ENCODE measurements at places on chromosomes 2 and 18.
A peak's percentile ranks its signal among the peaks of the same experiment; 100 is the strongest.

GRCh38 chr2:51981783-51982182 is 949.9 kb upstream of the NRXN1 start:
- no peak for DNase-seq

DNA sequence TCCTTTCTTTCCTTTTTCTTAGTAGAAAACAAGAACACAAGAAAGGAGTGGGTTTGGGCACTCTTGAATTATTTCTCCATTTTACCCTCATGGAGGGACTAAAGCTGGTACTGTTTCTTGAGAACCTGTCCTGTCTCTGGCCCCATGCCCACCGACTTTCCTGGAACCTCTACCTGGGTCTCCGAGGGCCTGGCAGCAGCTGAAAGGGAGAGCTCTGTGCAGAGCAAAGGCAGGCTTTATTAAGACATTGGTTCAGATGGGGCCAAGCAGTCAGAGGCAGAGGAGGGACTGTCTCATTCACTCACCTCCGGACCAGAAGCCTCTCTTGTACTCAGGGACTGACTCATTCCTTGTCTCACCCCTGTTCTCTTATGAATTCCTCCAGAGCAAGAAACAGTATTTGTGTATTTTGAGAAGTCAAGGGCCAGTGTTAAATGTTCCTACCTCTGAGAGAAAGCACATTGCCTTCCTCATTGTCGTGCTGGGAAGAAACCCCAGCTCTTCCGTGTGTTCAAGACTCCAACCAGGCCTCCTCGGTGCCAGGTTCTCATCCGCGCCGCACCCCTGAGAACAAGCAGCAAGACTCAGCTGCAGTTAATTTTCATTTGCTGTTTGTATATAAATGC is 201.9 kb upstream of the NT5C1B start:
- DNase-seq: no peak

GRCh38 chr2:25833566-25833965 is 44.7 kb downstream of the ASXL2 start:
- no peak for DNase-seq

DNA sequence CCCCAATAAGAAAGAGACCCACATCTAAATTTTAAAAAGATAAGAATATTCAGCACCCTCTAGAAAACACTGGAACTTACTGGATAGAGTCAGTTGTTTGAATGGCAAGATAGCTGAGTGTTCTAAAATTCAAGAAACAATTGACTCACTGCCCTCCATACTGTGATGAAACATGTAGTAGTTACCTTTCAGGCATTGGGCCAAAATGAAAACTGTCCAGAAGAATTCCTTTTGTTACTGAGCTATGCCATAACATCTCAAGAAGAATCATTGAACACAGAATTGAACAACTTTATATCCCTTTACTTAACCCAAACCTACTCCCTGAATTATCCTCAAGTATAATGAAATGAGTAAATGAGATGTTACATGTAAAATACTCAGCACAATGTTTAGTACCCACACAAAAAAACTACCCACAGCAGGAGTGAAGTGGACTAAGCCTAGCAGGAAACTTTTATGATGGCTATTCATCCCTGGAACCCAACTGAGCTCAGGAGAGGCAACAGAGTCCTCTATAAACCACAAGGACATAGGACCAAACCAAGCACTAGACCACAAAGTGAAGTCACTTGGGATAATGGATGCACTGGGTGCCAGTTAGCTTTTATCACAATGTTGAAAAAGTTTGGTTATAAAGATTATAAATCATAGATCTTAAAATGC is 32.7 kb downstream of the RBM43 start:
- no peak for DNase-seq

- DNase-seq: no peak
Observed at GRCh38 chr18:46002934-46003333, 35.8 kb upstream of the EPG5 start.

DNA sequence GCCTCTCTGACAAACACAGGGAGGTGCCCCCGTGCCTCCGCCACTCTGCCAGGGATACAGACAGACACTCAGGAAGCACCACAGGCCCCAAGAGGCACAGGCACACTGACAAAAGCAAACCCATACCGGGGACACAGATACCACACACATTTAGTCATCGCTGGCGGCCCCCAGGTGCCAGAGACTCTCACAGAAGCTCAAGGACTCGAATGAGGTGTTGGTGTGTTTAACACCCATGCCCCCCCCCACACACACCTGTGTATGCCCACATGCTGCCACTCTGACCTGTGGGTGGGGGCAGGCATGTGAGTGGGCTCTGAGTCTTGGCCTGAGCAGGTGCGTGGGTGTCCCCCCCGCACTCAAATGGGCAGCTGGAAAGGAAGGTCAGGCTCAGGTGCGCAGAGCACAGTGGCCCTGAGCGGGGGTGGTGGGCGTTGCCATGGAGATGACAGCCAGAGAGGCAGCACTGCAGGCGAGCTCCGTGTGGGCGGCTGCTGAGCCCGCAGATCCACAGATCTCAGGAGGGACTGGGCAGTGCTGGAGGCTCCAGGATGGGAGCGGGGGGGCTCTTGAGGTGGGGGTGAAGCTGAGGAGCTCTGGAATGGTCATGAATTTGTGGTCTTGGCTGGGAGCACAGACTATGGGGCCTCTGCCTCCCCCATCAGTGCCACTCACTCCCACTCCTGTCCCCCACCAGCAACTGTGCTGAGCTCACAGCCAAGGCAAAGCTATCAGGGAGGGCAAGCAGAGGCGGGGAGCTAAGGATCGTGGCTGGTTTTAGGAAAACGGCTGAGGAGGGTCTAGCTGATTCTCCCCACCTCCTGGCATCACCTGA is 73.9 kb upstream of the TAF1B start:
- DNase-seq: no peak

DNA sequence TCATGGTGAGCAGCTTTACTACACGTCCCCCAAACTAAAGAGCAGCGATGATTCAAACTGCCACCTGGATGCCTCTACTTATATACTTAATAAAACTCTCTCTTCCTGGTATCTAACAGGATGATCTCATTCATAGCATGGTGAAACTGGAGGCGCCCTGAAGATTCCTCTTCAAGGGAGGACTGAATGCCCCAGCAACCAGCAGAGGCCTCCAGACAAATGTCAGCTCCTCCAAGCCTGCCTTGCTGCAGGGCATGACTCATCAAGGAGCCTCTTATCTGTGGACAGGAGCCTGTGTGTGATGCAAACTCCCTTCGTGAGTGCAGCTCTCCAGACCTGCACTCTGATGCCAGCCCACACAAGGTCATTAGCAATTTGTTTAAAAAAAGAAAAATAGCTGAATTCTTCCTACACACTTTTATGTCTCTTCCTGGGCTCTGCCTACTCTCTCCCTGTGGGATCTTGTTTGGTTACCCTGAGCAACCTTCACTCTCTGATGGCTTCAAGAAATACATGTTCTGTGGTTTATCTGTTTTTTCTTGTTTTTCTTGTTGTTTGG is 30.2 kb downstream of the LONRF2 start:
- DNase-seq: peak; percentile 61

- DNase-seq: no peak
Observed at GRCh38 chr2:178473931-178474330, 4.5 kb downstream of the FKBP7 start.

- DNase-seq: peak; percentile 29
Observed at GRCh38 chr2:235170536-235171521, 219.0 kb downstream of the SH3BP4 start.

DNA sequence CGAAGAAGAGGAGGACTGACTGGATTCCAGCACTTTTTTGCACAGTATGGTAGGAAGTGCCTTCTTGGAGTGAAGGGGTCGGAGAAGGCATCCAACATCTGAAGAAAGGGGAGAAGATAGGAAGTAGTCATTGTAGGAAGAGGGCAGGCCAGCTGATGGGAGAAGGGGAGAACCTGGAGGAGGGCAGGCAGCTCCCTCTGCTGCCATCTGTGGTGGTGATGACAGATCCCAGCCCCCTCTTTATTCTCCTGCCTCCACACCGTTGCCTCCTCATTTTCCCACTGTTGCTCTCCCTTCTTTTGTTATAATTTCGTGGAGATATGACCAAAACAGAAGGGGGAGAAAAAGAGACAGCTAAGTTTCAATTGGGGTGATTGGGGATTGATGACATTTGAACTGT is 2.9 kb upstream of the SCYGR2 start:
- DNase-seq: no peak

GRCh38 chr18:32072321-32072720 is 19.4 kb upstream of the RNF138 start:
- DNase-seq: peak; percentile 48

DNA sequence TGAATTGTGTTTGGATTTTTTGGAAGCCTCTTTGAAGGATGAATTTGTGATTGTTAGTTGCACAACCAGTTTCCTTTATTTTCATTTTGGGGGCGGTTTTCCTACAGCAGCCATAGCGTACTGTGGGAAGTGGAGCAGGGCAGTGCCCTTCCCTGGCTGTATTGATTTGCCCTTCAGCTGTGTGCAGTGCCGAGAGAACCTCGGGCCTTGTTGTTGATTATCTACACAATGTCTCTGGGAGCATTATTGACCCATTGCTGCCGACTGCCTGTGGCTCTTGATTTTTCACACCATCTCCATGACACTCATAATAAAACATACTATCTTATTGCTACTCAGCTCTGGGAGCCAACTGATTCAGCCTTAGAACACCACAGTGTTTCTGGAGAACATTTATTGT is 162.2 kb upstream of the BOD1L2 start:
- DNase-seq: no peak

- no peak for DNase-seq
Observed at GRCh38 chr2:196338440-196338839, 167.1 kb upstream of the STK17B start.

DNA sequence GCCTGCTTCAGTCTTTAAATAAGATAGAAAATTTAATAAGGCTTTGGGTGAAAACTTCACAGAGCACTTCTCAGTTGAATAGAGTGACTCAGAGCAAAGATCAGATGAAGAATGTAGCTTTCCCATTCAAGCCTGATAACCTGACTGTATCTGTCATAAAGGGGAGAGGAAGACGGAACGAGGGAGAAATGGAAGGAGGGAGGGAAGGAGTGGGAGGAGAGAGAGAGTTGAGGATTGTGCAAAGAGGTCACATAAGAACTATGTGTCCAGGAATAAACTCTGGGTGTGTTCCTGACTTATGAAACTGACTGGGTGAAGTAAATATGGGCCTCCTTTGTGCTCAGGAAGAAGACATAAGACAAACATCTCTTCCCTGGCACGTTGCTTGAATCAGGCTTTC is 385.5 kb downstream of the LPIN1 start:
- DNase-seq: no peak

GRCh38 chr2:194103941-194104659 is 1552.9 kb upstream of the SLC39A10 start:
- no peak for DNase-seq

GRCh38 chr2:22691666-22692065 is 693.3 kb upstream of the KLHL29 start:
- DNase-seq: no peak

GRCh38 chr18:31199190-31199769 is 36.6 kb upstream of the DSC1 start:
- no peak for DNase-seq

DNA sequence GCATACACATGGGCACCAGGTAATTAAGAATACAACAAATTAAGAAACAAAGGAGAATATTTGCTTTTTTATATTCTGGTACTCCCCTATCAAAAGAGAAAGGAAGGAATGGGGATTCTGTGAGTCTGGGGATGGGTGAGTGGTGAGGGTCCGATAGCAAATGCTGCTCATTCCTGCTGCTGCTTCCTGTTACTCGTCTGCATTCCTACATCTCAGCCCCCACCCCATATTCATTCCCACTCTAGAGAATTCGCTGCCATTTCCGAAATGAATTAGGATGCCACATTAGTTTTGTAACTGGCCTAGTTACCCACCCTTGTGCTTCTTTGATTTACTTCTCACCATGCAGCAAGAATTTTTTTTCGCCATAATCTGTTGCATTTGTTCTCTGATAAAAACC is 1905.3 kb upstream of the PIK3C3 start:
- no peak for DNase-seq

GRCh38 chr18:6509417-6509816 is 94.7 kb upstream of the L3MBTL4 start:
- no peak for DNase-seq

- no peak for DNase-seq
Observed at GRCh38 chr18:48866028-48866733, 84.6 kb downstream of the SMAD7 start.

- DNase-seq: no peak
Observed at GRCh38 chr18:25464227-25464626, 112.3 kb upstream of the ZNF521 start.

DNA sequence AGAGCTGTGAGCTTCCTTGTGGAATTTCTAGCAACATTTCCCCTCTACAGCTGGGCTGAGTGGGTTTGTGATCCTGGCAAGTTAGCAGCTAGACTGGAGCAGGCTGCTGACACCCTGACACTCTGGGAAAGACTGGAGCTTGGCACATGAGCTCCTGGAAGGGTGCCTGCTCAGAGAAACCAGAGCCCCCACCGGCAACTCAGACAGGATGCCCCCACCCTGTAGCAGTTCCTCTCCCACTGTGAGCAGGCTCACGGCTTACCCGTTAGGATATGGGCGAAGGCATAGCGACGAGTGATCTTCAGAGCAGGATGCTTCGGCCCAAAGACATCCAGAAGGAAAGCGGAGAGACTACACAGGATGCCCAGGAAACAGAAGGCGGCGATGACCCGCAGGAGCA is 11.2 kb downstream of the TMEM127 start:
- DNase-seq: no peak

DNA sequence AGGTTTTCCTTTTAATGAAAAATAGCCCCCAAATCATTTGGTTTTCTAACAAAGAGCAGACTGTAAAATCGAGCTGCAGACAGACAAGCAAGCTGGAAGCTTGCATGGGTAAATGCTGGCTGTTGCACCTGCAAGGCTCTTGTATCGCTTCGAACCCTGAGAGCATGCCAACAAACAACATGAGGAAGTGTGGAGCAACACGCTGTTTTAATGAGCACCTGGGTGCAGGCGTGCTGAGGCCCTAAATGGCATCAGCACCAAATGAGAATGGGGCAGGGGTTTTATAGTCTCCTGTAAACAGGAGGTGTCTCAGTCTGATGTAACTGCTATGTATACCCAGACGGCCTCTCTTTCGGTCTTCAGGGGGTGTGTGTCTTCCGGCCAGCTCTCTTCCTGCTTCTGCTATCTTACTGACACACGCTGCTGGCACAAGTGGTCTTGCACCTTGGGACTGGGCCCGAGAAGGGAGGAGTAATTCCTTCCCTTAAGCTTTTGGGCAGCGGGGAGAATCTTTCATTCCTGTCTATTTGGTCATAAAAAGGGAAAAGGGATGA is 31.9 kb upstream of the CDH2 start:
- DNase-seq: no peak

DNA sequence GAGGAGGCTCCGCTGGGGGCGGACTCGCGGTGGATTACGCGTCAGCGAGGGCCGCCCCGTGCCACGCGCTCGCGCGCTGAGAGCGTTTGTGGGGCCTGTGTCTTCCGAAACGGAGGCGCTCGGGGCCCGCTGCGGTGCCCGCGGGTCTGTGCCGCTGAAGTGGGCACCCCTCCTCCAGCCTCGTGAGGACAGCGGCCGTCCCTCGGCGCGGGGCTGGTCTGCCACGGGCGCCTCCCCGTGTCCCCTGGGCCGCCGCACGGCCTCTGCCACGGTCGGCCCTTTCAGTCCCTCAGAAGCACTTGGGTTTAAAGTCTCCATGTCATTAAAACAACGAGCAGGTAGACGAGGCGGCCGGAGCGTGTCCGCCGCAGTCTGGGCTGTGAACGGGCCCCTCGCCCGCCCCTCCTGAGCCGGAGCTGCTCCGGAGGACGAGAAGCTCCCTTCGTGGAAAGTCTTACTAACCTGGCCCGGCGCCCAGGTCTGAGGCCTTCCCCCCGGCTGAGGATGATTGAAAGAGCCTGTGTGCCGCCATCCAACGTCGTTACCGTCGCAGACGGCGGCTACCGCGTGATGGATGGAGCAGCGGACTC is 97.6 kb downstream of the NFATC1 start:
- no peak for DNase-seq

GRCh38 chr18:55289775-55290174 is 298.2 kb downstream of the TCF4 start:
- DNase-seq: no peak
